NCI-H1694 (cell line): ENCODE measurements at places on chromosomes 13 and 19.

DNA sequence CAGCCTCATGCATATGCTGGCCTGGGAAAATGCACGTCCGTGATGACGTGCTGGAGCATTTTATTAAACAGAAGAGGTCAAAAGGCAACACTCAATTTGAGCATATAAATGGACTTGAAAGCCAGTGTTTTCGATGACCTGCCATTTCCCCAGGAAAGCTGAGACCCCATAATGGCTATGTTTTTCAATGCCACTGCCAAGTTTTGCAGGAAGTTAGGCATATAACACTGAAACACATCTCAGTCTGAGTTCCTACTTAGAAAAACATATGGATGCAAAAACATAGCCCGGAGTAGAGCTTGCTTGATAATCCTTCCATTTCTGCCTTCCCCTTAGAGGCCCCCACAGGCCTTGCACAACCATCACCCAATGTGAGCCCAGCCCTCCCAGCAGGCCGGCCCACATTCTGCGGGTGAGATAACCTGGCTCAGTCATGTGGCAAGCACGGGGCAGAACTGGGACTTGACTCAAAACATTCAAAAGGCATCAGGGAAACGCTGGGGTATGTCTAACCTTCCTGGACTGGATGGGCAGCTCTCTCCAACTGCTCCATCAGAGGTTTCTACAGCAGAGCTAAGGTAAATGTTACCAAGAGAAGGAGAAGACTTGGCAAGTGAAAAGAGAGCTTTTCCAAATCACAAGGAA, 24.9 kb downstream of the EPS15L1 start:
- DNase-seq, result no peak

GRCh38 chr19:44741841-44742329, 6.6 kb upstream of the BCL3 start:
- peak; percentile 82 for DNase-seq

DNA sequence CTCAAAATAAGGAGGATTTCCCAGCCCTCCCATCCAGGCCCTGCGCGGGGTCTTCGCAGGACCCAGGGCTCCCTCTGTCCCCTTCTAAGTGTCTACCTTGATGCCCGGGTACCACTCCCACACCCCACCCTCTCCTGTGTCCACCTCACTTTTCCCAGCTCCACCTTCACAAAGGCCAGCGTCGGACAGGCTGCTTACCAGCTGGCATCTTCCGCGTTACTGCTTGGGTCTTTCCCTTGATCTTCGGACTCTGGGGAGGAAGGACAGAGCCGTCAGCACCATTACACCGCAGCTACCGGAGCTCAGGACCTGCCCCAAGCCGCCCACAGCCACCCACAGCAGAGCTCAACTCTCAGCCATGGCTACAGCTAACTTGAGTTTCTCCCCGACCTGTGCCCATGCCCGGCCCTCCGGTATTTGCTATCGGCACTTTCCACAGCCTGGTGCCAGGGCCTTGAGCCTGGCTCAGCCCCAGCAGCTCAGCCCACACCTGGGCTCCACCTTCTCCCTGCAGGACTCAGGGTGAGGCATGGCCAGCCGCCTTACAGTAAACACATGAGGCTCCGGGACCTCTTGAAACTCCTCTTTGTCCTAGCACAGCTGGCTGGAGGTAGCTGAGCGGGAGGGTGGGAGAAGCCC, 3.8 kb downstream of the C13orf46 start:
- no peak for DNase-seq

GRCh38 chr13:27401210-27401609, 23.2 kb upstream of the GTF3A start:
- DNase-seq, result no peak

DNA sequence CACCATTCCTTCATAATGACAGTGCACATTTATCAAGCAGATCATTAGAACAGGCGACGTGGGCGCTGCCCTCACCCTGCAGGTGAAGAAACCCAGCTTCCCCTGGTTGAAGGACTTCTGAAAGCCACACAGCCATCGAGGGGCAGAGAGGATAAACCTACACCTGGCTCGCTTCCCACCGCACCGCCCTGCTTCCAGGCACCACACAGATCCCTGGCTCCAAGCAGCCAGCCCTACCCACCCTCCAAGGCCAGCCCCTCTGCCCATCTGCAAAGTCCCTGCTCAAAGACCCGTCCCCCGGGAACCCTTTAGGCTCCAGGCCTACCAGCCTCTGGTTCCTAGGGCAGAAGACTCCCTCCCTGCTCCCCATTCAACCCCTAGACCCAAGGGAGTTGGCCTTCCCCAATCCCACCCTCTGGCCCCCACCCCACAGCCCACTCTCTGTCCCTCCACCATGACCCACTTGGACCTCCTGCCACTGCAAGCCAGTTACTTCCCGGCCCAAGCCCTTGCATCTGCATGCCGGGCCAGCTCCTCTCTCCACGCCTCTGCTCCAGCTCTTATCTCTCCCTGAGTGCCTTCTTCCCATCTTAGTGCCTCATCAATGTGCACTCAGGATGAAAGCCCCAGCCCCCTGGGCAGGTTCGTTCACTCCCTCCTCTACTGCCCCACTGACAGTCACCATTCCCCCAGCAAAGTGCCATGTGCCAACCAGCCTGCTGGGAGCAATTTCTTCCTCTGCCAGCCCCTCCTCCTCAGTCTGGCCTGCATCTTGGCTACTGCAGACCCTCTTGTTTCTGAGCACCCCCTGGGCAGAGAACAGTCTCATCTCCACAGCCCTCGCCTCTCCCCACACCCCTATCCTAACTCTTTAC, 28.0 kb downstream of the PEPD start:
- DNase-seq, result no peak

DNA sequence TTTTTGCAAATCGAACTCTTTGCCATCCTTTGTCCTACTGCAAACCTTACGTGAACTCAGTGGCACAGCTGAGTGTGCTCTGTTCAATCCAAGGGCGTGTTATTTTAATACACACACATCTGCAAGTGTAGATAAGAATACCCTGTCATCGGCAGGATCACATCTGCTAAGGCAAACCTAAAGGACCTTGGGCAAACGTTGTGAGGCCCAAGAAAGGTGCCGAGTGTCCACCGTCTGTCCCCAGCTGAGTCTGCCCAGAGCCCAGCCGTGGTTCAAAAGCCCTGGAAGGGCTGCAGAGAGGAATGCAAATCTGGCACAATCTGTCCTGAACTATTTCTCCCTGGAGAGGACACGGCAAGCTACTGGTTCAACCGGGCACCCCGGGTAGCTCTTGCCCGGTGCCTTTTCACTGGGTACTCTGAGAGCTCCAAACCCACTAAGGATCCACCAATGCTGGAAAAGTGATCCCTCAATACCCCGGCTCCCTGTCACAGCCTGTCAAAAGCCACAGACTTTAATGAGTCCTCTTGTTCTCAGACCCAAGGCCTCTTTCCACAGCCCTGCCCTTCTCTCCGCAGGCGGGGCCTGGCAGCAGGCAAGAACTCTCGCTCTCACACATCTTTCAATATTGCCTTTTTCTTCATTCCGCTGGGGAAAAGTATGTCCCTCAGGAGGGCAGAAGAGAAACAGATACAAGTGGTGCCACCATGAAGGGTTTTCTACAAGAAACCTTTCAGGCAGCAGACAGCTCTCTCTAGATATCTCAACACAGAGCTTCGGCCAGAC, 17.0 kb downstream of the SLC7A1 start:
- DNase-seq, result no peak
